Activated T-helper 1 cell treated with anti-CD3 and anti-CD28 coated beads, Interleukin-2, amount 50 U/mL, for 16 hours (primary cell): ENCODE measurements at places on chromosomes 12 and 14.

DNA sequence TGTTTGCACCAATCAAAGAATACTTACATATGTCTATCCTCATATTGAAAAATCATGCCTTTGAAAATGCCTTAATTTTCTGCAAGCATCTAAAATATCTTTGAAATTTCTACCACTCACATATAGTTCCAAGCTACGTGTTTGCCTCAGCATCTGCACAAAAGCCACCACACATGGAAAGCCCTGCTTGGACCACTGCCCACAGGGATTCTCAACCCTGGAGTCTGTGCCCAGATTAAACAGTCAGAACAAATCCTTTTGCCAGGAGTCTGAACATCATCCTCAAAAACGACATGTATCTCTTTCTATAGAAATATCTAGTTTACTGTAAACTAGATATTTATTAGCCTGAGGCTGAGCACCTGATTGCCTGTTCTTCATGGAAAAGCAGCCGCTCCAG is 32.6 kb downstream of the ARMH4 start:
- DNase-seq, result no peak

DNA sequence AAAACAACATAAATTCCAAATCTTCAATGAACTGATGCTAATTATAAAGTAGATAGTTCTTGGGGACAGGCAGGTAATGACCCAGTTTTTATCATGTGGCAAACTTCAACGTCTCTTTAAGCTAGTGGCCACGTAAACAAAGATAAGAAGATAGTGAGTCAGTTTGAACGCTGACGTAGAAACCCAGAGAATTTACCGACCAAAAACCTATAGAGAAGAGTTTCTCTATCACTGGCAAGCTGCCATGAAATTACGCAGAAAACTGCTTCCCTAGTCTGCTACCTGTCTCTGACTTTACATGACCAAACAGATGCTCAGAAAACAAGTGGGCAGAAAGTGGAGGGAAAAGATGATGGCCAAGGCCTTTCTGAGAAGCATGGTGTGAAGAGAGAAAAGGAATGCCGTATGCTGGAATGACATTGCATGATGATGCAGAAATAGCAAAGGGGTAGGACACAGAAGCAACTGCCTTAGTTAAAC is 136.3 kb downstream of the ITPR2 start:
- no peak for DNase-seq

GRCh38 chr14:43166163-43166562 is 1340.9 kb downstream of the FSCB start:
- no peak for DNase-seq

DNA sequence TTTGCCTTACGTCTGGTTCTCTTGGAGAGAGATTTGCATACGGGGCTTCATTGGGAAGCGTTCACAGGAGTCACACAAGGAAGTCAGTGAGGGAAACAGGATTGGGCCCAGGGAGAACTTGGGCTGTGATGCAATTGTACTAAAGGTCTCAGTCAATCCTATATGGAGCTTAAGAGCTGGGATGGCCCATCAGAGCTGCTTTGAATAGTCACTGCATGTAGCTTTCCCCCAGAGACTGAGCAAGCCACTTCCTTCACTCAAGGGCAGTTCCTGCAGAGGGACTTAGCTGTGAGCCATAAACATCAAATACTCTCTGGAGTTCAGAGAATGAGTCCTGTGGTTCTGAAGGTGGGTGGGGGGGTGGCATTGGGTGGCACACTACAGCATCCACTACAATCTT is 605.4 kb downstream of the MED13L start:
- no peak for DNase-seq

DNA sequence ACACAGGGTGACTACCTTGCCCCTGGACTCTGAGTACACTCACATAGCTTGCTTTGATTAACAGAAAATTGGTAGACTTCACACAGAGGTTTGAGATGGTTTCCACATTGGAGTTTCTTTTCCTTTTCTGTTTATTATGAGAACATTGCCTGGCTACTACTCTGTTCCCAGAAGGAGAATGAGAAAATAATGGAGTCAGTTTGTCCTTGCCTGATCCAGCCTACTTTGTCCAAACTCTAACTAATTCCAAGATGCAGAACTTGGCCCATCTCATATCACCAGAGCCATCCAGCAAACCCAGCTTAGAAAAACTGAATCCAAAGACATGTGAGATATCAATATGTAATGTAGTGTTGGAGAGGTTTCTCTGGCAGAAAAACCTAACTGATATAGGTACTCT is 20.4 kb downstream of the TAS2R50 start:
- DNase-seq, result no peak

GRCh38 chr12:19201661-19202060 is 72.1 kb downstream of the PLEKHA5 start:
- DNase-seq, result no peak
